ENCODE measurements at places on chromosomes 16 and 17.

- no peak for DNase-seq
These were observed 6.1 kb upstream of the HIC1 start for GRCh38 chr17:2048805-2049204.

DNA sequence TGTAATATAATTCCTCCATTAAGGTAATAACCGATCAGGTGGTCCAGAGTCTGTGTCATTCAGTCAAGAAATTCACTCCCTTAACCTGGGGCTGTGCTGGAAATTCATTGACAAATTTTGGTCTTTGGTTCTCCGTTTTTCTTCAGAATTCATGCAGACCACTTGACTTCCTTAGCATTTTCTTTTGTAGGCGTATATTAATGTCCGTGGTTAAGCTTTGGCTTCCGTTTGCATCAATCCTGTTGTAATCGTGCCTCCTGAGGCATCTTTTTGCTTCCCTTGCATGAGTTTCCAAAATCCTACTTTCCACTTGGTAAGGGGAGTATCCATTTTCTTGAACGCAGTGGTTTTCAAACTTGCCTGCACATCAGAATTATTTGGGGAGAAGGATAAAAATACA, 9.0 kb downstream of the LRRC37B start:
- no peak for DNase-seq

DNA sequence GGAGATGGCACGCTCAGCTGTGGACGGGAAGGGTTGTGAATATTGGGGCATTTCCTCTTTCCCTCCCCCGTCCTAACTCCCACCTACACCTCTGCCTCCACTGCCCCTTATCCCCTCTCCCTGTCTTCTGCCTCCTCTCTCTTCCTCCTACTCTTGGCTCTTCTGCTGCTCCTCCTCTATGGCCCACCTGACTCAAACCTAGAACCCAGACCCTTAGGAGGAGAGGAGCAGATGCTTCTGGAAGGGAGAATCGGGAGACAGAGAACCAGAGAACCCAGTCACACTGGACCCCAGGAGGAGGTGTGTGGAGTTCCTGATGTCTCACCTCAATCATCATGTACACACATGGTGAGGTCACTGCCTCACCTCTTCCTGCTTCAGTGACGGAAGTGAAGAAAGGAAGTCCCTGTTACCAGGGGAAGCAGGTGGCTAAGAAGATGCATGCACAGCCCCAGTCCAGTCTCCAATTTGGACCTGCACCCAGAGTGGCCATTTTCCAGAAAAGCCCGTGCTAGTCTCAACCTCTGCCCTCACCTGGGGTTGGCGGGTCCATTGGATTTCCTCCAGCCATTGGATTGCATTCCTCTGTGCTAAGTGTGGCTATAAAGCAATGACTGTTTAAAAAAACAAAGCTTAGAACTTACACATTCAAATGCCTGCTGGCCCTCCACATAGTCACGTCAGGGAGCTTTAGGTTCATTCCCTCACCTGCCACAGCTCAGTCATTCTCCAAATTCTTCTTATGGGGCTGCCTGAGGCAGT, 4.0 kb downstream of the RNF222 start:
- DNase-seq, result no peak

- DNase-seq, result no peak
These were observed 36.3 kb downstream of the IFT140 start for GRCh38 chr16:1575578-1575977.

DNA sequence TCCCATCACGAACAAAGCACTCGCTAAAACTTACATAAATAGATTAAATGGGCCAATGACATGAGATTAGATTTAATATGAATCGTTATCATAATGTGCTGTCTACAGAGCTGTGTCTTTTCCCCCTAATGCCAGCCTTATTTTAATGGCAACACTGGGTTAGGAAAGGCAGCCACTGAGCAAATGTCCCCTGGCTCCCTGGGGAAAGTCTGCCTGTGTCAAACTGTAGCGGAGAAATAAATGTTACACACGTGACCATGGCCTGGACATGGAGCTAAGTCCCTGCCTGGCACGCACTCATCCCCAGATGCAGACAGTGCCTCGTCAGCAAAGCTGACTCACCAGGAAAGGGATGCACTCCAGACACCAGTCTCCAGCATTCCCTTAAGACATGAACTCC, 61.3 kb upstream of the SDK2 start:
- no peak for DNase-seq

DNA sequence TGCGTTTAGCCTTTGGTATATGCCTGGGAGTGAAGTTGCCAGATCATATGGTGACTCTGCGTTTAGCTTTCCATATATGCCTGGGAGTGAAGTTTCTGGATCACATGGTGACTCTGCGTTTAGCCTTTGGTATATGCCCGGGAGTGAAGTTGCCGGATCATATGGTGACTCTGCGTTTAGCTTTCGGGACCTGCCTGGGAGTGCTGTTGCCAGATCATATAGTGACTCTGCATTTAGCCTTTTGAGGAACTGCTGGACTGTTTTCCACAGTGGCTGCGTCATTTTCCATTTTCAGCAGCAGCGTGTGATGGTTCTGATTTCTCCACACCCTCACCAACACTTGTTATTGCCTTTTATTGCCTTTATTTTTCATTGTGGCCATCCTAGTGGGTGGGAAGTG, 73.0 kb downstream of the OR1D5 start:
- no peak for DNase-seq

GRCh38 chr17:72353502-72353901, 232.7 kb downstream of the SOX9 start:
- no peak for DNase-seq

DNA sequence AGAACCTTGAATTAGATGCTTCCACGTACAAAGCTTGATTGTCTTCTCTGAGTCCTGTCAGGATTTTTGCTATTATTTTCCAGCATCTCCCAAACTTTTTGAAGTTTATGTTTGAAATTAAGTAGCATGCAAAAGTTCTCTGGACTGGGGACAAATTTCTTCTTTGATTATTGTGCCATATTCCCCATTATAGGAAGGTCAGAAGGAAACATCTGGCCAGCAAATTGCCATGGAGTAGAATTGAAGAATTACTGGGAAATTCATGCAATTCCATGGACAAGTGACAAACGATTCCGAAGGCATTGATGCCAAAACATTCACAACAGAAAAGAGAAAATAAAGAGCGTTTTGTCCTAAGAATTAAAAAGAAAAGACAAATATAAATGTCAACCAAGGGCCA, 737.2 kb downstream of the CDH11 start:
- no peak for DNase-seq

- no peak for DNase-seq
These were observed 6.8 kb upstream of the WBP2 start for GRCh38 chr17:75861927-75862317.

- DNase-seq, result no peak
These were observed 55.3 kb upstream of the ITGA2B start for GRCh38 chr17:44444735-44445105.

- DNase-seq, result no peak
These were observed 91.1 kb downstream of the RPA1 start for GRCh38 chr17:1920948-1921351.

DNA sequence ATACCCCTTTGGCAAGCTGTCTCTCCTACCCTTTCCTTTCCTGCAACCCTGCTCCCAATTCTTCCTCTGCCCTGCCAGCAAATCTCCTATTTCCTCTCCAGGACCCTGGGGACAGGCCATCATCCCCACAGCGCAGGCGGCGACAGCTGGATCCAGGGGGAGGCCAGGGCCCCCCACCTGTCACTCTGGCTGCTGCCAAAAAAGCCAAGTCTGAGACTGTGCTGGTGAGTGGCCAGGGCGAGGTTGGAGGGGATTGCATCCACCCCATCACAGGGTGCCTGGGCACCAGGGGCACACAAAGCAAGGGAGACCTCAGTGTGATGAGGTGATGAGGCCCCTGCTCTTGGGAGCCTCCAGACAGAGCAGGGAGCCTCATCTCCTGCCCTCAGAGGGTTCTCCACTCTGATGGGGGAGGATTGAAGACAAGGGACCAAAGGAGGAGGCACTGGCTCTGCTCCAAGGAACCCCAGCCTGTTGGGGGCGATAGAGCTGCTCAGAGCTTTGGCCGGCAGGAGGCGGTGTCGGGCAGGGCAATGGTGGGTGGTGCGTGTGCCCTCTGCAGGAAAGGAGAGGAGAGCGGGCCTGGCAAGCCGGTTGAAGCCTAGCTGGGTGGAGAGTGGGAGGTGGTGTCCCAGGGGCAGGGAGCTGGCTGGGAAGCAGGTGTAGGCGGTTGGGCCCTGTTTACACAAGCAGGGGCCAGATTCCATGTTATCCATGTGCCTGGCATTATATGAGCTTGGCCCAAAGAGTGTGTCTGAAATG, 15.6 kb upstream of the PDK2 start:
- DNase-seq, result no peak

DNA sequence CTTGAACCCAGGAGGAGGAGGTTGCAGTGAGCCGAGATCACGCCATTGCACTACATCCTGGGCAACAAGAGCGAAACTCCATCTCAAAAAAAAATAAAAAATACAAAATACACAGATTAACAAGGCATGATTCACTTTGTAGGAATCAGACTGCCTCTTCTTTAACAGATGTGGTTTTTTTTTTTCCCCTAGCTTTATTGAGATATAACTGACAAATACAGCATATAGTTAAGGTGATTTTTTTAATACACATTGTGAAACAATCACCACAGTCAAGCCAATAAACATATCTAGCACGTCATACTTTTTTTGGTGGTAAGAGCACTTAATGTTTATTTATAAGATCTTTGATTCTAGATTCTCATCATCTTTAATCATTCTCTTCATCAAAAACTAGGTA, 87.8 kb downstream of the SPAG9 start:
- no peak for DNase-seq

DNA sequence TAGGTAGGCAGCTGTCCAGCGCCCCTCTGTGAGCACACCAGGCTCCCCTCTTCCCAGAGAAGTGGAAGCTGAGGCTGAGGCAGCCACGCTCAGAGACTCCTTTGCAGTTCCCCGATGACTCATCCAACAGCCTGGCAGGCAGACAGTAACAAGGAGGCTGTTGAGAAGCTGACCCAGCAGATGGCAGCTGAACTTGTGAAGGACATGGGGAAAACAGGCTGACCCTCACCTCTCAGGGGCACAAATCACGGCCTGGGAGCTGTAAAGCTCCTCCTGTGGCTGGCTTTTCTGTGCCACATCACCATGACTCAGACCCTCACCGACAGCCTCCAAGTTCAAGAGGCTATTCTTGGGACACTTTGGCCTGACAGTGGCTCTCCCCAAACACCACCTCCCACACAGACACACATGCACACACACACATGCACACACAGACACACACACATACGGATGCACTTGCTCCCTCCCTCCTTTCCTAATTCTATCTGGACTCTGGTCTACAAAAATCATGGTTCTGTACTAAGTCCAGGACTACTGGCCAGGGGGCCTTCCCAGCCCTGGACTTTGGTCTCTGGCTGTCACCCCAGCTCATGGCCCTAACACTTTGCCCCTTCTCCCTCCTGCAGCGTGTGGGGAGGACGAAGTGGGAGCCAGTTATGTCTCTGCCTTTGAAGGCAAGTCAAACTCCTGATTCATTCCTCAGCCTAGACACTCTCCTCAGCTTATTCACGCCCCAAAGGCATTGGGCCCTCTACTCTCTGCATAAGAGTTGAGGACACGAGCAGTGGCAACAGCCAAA, 23.2 kb downstream of the MAP3K14 start:
- DNase-seq, result no peak

- DNase-seq, result peak; percentile 68
These were observed 10.3 kb upstream of the ARL4D start for GRCh38 chr17:43388359-43389045.

DNA sequence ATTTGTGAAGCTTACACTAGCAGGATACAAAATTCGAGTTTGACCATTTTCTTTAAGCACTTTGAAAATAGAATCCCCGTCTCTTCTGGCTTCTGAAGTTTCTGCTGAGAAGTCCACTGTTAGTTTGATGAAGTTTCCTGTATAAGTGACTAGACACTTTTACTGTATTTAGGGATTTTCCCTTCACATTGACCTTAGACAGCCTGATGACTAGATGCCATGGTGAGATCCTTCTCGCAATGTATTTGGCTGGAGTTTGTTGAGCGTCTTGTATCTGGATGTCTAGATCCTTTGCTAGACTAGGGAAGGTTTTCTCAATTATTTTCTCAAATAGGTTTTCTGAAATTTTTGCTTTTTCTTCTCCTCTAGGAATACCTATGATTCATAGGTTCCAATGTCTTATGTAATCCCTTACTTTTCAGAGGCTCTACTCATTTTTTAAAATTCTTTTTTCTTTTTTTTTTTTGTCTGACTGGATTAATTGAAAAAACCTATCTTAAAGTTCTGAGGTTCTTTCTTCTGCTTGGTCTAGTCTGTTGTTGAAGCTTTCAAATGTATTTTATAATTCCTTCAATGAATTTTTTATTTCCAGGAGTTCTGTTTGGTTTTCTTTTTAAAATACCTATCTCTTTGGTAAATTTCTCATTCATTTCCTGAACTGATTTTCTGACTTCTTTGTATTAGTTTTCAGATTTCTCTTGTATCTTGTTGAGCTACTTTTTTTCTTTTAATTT, 63.7 kb upstream of the ABCC11 start:
- no peak for DNase-seq
